ENCODE measurements at places on chromosomes 4 and X. TPM values are rescaled to one million over a fixed set of nuclear protein-coding genes. Genes with fewer than 3 reads are reported as not detected.

DNA sequence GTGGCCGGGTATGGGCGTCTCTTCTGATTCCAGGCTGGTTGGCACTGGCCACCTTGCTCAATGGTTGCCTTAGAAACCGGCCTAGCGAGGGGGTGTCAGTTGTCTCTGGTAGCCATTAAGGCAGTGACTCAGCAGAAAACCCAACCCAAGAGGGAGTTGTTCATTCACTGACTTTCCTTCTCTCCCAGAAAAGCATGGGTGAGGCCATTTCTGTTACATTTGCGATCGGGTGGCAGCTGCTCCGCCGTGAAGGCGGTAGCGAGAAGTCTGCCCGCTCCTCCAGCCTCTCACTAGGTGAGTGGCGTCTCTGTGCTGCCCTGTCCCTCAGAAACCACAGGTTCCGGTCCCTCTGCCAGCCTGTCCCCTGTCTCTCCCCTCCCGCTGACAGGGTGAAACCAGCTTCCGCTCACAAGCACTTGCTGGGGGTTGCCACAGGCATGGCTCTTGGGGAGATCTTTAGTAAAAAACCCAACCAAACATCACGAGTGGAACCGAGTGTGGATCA is 17.4 kb downstream of the IRAK1 start:
- DNase-seq, result no peak

- peak; percentile 46 for DNase-seq
Measured at GRCh38 chrX:123884809-123885408, 25.1 kb downstream of the XIAP start.

DNA sequence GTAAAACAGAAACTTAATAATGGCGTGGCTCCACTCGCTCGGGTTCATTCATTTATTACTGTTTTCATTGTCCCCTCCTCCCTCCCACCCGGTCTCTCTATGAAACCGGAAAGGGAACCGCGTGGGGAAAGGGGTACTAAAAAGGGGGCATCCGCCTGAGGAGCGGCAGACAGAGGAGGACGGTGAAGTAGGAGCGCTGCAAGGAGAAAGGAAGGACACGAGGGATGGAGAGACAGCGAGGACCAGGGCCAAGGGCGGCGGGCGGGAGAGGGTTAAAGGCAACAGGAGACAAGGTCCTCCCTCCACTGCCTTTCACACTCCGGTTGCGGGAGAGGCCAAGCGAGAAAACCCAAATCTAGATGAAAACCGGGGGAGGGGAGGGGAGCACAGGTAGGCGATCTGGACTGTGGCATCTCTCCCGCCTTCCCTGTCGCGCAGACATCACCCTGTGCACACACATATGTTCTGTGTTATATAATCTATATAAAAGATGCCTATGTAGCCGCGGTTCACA is 829 bp downstream of the ELOVL6 start:
- DNase-seq, result peak; percentile 31

GRCh38 chr4:7910263-7910896 is 29.3 kb downstream of the AFAP1 start:
- DNase-seq, result peak; percentile 64

DNA sequence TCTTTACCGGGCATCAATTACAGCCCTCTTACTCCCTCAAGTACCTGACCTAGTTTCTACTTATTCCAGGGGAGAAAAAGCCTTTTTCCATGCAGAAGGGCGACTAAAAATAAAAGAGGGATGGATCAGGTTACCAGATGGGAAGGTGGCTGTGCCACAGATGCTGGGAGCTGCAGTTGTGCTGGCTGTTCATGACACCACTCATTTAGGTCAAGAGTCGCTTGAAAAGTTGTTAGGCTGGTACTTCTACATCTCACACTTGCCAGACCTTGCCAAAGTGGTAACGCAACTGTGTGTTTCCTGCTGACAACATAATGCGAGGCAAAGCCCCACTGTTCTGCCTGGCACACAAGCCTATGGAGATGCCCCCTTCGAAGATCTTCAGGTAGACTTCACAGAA is 148.4 kb upstream of the FGF16 start:
- no peak for DNase-seq

DNA sequence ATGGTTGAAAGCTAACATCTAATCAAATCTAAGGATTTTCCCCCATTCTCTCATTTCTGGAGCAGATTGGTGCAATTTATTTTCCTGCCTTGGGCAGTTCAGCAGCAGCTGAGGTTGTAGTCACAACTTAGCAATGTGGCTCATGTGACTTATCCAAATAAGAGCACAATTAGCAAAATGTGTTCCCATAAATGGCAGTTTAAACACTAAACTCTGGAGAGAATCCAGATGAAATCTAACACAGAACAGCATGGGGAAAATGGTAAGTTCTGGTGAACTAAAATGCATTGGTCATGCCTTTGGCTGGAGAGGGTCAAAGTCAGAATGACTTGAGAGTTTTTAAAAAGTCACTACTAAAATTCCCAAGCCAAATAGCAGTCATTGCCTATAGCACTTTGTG is 422.6 kb upstream of the DIPK2B start:
- peak; percentile 37 for DNase-seq

GRCh38 chr4:86035688-86036087 is 324.2 kb downstream of the MAPK10 start:
- no peak for DNase-seq

DNA sequence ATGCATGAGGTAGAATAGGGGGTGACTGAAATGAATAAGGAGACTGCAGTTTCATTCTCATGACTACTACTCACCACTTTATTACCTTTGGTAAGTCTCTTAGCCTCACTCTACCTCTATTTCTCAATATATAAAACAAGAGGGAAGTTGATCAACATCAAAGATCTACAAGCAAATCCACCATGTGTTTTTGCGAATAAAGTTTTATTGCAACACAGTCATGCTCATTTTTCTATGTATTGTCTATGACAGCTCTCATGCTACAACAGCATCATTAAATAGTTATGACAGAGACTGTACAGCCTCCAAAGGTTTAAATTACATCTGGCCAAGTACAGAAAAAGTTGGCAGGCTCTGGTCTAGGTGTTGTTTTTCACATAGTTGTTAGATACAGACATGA is 72.6 kb upstream of the CPEB2 start:
- no peak for DNase-seq

DNA sequence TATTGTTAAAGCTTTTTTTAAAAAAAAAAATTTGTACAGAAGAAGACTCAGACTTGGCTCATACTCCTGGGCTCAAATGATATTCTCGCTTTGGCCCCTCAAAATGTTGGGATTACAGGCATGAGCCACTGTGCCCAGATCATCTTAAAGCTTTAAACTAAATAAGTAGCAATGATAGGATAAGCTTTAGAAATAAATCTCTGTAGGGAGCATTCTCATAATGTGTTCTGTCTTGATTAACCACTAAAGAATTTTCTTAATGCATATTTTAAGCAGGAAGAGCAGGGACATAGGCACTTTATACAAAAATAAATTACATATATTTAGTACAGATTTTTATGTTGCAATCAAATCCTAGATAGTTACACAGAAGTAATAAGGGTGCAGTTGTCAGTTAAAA is 667.2 kb downstream of the GRID2 start:
- DNase-seq, result no peak

GRCh38 chr4:8200302-8200975 is 1.3 kb downstream of the SH3TC1 start:
- no peak for DNase-seq

GRCh38 chr4:154503598-154503997 is 12.0 kb upstream of the DCHS2 start:
- DNase-seq, result no peak

- peak; percentile 39 for DNase-seq
Measured at GRCh38 chr4:111854494-111855087, 290.7 kb upstream of the FAM241A start.

DNA sequence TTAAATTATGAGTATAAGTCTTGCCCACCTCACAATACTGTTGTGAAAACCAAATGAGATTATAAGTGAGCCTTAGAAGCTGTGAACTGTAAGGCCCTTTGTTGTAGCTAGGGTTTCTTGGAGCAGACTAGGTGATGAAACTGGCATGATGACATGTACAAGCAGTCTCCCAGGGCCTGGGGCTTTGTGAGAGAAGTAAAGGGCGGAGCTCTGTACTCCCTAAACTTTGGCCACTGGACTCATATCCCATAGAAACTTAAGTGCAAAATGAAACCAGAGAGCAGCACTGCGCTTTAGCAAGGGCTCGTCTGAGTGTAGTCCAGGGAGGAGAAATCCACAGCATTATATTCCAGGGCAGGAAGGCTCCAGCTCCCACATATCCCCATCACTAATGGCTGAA is 385.6 kb upstream of the FGF16 start:
- no peak for DNase-seq

GRCh38 chrX:42466332-42467046 is 311.5 kb downstream of the PPP1R2C start:
- no peak for DNase-seq

DNA sequence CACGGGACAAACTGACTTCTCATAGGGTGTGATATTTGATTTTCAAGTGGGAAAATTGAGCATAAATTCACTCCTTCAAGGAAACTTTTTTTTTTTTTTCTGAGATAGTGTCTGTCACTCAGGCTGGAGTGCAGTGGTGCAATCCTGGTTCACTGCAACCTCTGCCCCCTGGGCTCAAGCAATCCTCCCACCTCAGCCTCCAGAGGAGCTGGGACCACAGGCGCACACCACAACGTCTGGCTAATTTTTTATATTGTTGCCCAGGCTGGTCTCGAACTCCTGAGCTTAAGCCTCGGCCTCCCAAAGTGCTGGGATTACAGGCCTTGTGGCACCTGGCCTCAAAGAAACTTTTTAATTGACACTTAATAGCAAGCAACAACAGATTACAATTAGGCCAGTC is 13.8 kb downstream of the CLDN34 start:
- DNase-seq, result no peak

DNA sequence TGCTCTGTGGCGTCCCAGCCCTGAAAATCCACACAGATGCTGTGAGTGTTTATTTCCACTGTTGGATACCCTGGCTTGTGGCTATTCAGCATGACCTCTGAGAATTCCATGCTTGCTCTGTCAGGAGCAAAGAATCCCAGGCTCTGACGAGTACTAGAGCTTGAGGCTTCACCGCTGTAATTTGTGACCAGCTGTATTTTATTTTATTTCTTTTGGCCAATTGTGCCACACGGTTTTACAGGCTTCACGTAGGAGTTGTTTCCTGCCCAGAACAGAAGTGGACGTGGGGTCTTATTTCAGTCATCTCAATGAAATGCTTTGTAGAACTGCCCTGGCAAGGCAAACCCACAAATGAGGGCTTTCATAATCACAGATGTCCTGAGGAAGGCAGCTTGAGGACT is 69.4 kb upstream of the CLDN34 start:
- no peak for DNase-seq

DNA sequence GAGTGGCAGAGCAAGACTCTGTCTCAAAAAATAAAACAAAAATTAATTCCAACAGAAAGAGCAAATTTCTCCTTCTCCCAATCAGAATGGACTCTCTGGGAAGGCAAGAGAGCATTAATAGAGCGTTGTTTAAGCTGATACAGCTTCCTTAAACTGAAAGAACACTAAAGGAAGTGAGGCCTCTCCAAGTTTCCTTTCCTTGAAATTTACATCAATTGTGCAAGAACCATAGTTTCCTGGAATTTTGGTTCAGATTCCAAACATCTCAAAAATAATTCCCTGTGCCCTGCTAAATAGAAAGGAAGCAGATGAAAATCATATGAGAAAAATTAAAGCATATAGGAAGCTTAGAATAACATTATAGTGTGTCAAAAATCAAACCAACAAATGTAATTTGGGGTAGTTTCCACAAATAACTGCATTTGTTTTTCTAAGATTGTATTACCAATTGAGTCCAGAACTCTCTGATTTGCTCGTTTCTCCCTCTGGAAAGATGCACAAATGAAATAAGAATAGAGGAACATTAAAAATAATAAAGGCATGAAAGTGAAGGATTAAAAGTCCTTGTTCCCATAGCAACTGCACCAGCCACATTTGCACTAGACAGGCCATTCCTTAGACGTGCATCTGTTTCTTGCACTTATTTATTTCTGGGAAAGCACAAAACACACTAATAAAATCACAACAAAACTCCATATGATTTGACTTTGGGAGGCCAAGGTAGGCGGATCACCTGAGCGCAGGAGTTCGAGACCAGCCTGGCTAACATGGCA is 3.7 kb upstream of the FAM241A start:
- DNase-seq, result no peak

DNA sequence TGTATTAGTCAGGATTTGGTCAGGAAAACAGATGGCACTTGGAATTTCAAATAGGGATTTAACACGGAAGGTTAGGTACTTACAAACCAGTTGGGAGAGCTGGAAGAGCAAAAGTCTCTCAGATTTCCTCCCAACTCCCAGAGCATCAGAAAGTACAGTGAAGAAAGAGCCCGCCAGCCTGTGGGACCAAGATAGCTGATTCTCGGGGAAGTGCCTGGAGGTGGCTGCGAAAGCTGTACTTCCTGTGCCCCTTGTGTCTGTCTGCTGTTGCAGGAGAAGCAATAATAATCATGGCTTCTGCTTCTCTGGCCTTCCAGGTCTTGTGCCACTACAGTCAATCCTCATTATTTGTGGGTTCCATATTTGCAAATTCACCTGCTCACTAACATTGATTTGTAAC is 221.0 kb upstream of the BCOR start:
- DNase-seq, result no peak

- DNase-seq, result no peak
Measured at GRCh38 chr4:6703786-6704185, 5.9 kb downstream of the MRFAP1L1 start.

- no peak for DNase-seq
Measured at GRCh38 chrX:71549986-71550385, 17.1 kb downstream of the OGT start.

DNA sequence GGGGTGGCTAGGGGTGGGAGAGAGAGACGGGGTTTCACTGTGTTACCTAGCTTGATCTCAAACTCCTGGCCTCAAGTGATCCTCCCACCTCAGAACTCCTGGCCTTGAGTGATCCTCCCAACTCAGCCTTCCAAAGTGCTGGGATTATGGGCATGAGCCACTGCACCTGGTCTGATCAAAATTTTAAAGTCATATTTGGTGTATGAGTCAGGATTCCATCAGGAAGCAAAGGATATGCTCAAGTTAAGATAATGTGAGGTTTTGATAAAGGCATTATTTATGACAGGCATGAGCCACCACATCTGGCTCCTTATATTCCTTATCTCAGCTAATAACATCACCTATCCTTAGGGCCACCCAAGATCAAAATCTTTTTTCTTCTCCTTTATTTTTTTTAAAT is 182.0 kb downstream of the SLC4A4 start:
- no peak for DNase-seq

Gene CSN2
- total RNA-seq, result not detected

Gene TLR2
- total RNA-seq, result 10.0 TPM

Gene MAGEA9B
- not detected for total RNA-seq

Gene MAGEA8
- not detected for total RNA-seq

Gene SHISA3
- total RNA-seq, result 0.51 TPM

Gene PDE5A
- 192 TPM for total RNA-seq

Gene WAS
- 1.2 TPM for total RNA-seq

Gene JAKMIP1
- total RNA-seq, result 0.48 TPM

Gene NUP62CL
- total RNA-seq, result 4.4 TPM

All from uterus (tissue), 4 donors.